ENCODE measurements at places on chromosomes 1 and 21. TPM values are rescaled to one million over a fixed set of nuclear protein-coding genes. Genes with fewer than 3 reads are reported as not detected.

- DNase-seq: no peak
- no peaks in the 10 kb centered on the region for H3K27me3 ChIP-seq
- no peaks in the 10 kb centered on the region for H3K4me1 ChIP-seq
Measured at GRCh38 chr1:230140221-230141020, 73.4 kb downstream of the GALNT2 start.

- H3K27me3 ChIP-seq: peaks cover 4% of the 10 kb centered on the region
- H3K36me3 ChIP-seq: peaks cover 17% of the 10 kb centered on the region
- peaks cover 5% of the 10 kb centered on the region for H3K4me1 ChIP-seq
- H3K27ac ChIP-seq: no peak overlapping the region
- DNase-seq: no peak
Measured at GRCh38 chr1:46394872-46395465, 852 bp downstream of the FAAH start.

DNA sequence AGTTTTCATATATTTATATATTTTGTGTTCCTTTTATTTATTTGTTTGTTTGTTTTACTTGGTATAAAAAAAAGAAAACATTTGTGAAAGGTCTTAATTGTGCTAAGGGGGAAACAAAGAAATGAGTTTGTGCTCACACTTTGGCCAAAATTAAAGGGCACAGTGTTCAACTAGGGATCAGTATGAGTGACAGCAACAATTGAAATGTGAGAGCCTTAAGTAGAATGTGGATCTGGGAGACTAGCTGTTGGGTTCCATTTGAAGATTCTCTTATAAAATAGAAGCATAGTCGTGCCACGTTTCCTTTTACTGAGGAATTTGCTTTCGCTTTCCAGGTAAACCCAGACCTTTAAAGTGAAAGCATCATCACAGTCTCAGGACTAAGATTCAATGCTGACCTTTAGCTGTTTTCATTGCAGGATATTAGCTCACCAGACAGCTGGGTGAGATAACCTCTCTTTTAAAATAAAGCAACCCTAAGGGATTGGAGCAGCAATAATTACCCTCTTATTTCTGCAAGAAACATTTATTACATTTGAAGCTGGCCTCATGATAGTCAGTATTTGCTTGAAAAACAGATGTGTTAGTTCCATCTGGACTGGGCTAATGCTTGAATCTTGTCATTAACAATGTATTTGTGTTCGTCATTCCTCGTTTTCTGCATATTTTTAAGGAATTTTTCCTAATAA lies 37.1 kb upstream of the CD55 start:
- peaks cover 5% of the 10 kb centered on the region for H3K4me1 ChIP-seq
- DNase-seq: no peak
- H3K4me3 ChIP-seq: no peak overlapping the region
- H3K27ac ChIP-seq: no peak overlapping the region
- H3K27me3 ChIP-seq: no peaks in the 10 kb centered on the region

- H3K27me3 ChIP-seq: no peaks in the 10 kb centered on the region
- no peaks in the 10 kb centered on the region for H3K36me3 ChIP-seq
- no peak for DNase-seq
- peaks cover 5% of the 10 kb centered on the region for H3K4me1 ChIP-seq
- H3K27ac ChIP-seq: no peak overlapping the region
Measured at GRCh38 chr1:241749041-241749944, 97.2 kb downstream of the WDR64 start.

DNA sequence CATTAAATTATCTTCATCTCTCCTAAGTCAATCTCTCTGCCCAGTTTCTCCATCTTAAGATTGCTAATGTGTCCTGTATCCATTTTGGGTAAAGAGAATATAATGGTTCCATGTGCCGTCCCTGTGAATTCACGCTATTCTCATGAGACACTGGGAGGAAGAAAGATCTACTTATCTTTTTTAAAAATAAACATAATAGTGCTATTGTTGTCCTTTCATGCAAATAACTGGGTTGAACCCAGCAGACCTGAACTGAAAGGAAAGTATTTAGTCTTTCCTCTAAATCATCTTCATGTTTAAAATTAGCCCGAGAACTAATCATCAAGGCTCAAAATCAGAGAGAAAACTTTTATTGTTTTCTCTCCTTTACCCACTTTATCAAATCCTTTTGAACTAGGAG lies 22.4 kb downstream of the SLAMF1 start:
- no peak overlapping the region for H3K27ac ChIP-seq
- no peak for DNase-seq
- no peaks in the 10 kb centered on the region for H3K27me3 ChIP-seq
- no peaks in the 10 kb centered on the region for H3K36me3 ChIP-seq
- H3K4me1 ChIP-seq: no peaks in the 10 kb centered on the region

GRCh38 chr1:64956010-64956640 lies 10.2 kb downstream of the JAK1 start:
- peaks cover 10% of the 10 kb centered on the region for H3K4me1 ChIP-seq
- no peak overlapping the region for H3K4me3 ChIP-seq
- DNase-seq: no peak
- H3K36me3 ChIP-seq: no peaks in the 10 kb centered on the region
- no peak overlapping the region for H3K27ac ChIP-seq

DNA sequence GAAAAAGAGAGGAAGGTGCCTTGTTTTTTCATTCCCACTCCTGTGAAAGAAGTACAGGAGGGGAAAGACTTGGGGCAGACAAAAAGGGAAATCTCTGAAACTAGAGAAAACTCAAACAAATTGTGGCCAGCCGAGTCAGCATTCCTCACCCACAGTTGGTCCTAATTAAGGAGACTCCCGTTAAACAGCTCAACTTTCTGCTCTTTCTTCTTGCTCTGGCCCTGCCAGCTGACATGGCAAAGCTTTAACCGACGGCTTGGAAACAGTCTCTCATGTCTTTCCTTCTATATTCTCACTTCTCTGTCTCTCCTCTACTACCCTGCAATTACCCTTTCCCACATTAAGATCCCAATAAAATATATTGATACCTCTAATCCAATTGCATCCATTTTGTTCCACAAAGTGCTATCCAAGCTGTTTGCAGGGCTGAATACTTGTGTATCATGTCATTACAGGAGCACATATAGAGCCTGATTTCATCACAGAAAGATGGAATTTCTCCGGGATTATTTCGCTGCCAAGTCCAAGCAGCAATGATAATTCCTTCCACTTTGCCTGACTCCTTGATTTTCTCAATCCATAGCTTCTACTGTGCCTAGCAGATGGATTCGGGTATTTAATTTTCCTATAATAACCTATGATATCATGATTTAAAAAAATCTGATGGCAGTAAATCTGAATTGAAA lies 65.4 kb upstream of the IPO9 start:
- H3K4me3 ChIP-seq: no peak overlapping the region
- H3K27me3 ChIP-seq: no peaks in the 10 kb centered on the region
- peaks cover 2% of the 10 kb centered on the region for H3K4me1 ChIP-seq
- no peak for DNase-seq
- no peak overlapping the region for H3K27ac ChIP-seq

OLIG2 gene
- 2.0 TPM for total RNA-seq

TENT5C gene
- 0.18 TPM for total RNA-seq

SMIM1 gene
- total RNA-seq: 5.3 TPM

PTGFR gene
- not detected for total RNA-seq

IL10 gene
- total RNA-seq: not detected

DNALI1 gene
- total RNA-seq: 18.9 TPM

RXFP4 gene
- total RNA-seq: not detected
